ENCODE measurements at places on chromosomes 3 and 15.

DNA sequence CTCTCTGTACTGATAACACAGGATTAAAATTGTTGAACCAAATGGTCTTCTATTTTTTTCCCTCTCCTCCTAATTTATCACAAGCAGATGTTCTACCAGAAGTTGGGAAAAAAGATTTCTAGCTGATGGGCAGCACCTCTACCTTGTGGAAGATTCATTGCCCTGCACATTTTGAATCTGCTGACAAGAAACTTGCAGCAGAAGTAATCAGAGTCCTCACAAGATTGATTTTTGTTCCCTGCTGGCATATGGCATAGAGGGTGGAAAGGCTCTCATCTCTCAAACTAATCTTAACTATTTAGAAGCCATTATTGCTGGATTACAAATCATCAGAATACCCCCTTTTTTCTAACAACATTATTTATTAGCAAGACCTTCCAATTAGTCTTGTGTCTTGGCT, 148.9 kb upstream of the MEIS2 start:
- DNase-seq: no peak

- DNase-seq: no peak
These were observed 7.9 kb upstream of the EOMES start for GRCh38 chr3:27729748-27730611.

DNA sequence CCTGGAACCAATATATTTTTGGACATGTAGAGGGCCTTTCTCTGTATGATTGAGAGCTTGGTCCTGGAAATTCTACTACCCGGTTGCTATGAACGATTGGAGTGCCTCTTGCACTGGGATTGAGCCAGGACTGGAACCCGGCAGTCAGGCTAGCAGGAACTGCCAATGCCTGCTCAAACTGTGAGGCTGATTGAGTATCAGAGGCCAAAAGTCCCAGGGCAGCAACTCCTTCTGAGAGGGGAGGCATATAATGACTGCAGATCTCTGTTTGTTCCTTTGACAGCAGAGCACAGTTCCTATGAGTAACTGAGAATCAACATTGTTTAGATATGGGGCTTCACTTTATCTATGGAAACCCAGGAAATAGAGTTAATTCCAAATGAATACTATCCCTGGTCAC, 12.9 kb downstream of the IQCH start:
- no peak for DNase-seq

DNA sequence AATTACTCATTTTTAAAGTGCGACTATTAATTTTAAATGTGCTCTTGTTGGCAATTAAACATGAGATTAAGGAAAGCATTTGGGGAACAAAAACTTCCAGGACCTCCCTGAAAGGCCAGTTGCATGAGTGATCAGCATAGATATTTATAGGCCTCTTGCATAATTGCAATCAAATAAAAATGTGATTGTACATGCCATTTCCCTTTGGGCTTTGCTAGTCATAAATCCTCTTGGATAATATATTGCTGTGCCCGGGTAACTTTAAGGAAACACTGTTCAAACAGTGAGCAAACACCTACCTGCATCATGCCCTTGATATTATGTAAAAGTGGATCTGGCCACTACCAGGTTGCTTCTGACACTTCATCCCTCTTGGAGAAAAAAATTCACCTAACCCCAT, 239.1 kb downstream of the MCTP2 start:
- no peak for DNase-seq

DNA sequence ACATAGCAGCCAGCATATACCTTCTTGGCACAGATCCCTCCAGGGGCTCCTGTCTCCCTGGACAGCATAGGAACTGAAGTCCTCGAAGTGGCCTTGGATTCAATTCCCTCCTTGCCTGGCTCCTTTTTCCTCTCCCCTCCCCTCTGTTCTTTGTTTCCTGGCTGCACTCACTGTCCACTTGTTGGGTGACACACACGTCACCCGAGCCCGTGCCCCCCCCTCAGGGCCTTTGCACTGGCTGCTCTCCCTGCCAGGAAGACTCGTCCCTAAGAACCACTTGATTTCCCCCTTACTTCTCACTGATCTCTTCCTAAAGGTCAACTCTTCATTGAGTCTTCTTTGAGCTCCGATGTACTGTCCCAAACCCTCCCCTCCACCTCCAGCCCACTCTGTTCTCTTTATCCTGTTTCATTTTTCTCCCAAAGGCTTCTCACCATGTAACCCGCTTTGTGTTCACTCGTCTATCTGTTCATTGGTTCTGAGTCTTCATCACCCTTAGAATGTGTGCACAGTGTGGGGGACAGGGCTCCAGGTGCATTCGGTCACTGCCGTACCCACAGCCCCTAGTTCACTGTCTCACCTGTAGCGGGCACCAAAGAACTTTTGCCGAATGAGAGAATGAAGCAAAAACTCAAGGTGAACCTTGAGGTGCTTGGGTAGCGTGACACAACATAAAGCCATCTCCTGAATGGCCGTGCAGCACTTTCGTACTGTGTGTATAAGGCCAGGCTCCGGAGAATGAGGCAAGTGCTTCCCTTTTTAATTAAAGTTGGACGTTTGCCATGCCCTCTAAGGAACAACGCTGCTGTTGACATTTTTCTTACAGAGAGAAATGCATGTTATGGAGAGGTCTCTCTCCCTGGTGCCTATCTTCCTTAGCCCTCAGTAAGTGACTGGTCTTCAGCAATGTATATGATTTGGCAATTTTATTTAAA, 74.0 kb downstream of the CHRNA7 start:
- DNase-seq: no peak

GRCh38 chr3:48356419-48356818, 15.6 kb upstream of the FBXW12 start:
- no peak for DNase-seq

- DNase-seq: no peak
These were observed 21.2 kb downstream of the NGRN start for GRCh38 chr15:90286678-90287077.

- DNase-seq: no peak
These were observed 14.4 kb upstream of the CSK start for GRCh38 chr15:74767167-74768098.

- DNase-seq: no peak
These were observed 169.7 kb upstream of the NR2F2 start for GRCh38 chr15:96160800-96161199.

DNA sequence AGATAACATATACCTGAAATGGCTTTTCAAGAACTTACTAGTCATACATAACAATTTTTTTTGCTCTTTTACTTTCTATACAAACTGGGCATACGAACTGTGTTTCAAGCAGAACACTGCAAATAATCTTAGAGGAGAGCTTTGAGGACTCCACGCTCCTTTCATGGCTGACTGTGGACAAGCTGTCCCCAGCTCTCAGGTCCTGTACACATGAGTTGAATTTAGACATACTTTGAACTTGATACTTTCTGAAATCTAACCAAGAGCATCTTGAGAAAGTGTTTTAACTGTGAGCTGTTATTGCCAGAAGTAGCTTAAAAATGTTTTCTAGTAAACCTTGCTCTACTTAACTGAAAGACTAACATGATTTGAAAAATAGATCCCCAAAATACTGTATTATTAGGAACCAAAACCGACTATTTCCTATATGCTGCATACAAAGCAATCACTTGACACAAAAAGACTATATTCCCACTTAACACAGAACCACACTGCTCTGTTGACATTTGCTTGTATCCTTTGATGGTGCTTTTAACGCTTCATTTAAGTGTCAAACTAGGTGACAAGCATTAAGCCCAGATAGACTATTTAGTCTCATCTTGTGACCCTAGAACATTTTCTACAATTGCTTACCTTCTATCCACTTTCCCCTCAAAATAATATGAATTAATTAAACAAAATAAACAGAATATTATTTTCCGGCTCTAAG, 755.8 kb downstream of the ROBO1 start:
- DNase-seq: no peak

- no peak for DNase-seq
These were observed 41.9 kb downstream of the ARRDC4 start for GRCh38 chr15:98002419-98002818.

- no peak for DNase-seq
These were observed 38.5 kb upstream of the RASGRP1 start for GRCh38 chr15:38602910-38603670.

- no peak for DNase-seq
These were observed 15.6 kb downstream of the FRMD4B start for GRCh38 chr3:69370156-69370883.

- DNase-seq: no peak
These were observed 33.7 kb downstream of the SLC24A1 start for GRCh38 chr15:65655457-65655856.

GRCh38 chr3:133040696-133041523, 2.7 kb downstream of the TMEM108 start:
- peak; percentile 11 for DNase-seq

DNA sequence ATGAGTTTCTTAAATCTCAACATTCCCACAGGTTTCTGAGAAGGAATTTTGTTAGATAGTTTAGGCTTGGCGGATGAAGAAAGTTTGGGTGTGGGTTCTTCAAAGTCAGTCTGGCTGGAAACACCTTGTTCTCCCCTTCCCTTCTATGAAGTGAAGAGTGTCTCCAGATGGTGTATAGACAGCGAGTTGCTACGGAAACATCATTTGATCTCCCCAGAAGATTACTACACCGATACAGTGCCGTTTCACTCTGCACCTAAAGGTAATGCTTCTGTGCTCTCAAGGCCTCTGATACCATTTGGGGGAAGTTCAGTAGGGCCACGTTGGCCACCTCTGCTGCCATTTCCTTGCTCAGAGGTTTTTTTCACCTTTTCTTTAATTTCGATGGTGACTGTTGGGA, 20.6 kb downstream of the DLEC1 start:
- no peak for DNase-seq

DNA sequence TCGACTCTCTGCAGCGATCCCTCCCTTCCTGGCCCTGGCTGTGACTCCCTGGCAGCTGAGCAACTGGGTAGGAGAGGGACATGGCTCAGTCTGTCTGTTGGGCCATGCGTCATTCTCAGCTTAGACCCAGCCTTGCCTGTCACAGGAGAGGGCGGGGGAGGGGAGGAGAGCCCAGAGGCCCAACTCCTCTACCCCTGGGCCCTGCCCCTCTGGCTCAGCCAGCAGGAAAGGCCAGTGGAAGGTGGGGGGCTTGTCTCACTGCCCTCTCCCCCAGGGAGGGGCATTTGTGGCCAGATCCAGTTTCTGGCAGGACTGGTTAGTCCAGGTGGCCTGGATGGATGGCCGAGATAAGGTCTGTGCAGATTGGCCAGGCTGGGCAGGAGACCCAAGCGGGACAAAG, 31.6 kb downstream of the DNAJB8 start:
- DNase-seq: no peak

GRCh38 chr15:52567871-52568600, 794 bp downstream of the ARPP19 start:
- peak; percentile 41 for DNase-seq

GRCh38 chr15:91468871-91469580, 369.0 kb downstream of the SV2B start:
- DNase-seq: no peak

DNA sequence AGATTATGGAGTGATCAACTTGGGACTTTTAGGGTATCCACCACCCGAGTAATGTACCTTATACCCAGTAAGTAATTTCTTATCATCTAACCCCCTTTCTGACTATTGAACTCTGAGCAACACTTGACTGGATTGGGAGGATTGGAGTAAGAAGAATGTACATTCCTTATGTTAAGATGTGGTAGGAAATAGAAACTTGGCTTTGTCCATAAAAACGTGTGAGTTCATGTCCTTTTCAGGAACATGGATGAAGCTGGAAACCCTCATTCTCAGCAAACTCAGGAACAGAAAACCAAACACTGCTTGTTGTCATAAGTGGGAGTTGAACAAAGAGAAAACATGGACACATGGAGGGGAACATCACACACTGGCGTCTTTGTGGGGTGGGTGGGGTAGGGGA, 112.3 kb downstream of the PTPRG start:
- no peak for DNase-seq

- DNase-seq: peak; percentile 49
These were observed at the start of gene C15orf62 for GRCh38 chr15:40769274-40770146. C15orf62 (plus strand) TSS chr15:40769980; CDS start chr15:40770496, 516 bp downstream.

- DNase-seq: peak; percentile 83
These were observed at the start of the genes CEP19 and PIGX for GRCh38 chr3:196711838-196712513. CEP19 (minus strand) TSS chr3:196712250; CDS start chr3:196708657, 3,593 bp downstream. PIGX (plus strand) TSS chr3:196712377.

GRCh38 chr15:76391847-76392246, 55.3 kb downstream of the ISL2 start:
- no peak for DNase-seq
